ENCODE measurements at places on chromosomes 11 and 22.
A peak's percentile ranks its signal among the peaks of the same experiment; 100 is the strongest.

GRCh38 chr11:65618763-65619162, 3.2 kb downstream of the PCNX3 start:
- no peak for DNase-seq

- no peak for DNase-seq
These were observed 28.2 kb downstream of the GGT5 start for GRCh38 chr22:24216541-24217209.

DNA sequence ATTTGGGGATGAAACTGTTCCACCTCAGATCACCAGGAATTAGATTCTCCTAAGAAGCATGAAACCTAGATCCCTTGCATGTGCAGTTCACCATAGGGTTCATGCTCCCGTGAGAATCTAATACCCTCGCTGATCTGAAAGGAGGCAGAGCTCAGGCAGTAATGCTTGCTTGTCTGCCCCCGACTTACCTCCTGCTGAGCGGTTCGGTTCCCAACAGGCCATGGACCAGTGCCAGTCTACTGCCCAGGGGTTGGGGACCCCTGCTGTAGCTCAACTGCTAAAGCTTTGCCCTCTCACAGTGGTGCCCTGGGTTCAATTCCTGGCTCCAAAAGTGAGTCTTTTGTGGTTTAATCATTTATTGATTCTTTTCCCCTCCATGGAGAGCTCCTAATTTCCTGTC, 3.4 kb downstream of the JAML start:
- DNase-seq = no peak

GRCh38 chr11:132579136-132579535, 953.2 kb downstream of the OPCML start:
- DNase-seq = no peak

DNA sequence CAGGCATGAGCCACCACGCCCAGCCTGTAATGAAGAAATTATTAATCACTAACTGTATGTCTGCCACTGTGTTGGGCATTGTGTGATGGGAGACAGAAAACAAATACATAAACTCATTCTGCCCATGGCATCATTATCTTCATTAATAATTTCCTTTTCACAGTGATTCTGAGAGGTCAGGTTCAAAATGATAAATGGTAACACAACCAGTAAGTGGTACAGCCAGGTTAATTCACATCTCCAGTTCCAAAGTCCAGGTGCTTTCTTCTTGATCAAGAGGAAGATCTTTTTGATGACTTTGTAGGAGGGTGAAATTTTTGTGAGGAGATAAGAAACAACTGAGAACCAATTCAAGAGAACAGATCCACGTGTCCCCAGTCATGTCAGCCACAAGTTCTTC, 66.7 kb downstream of the PISD start:
- no peak for DNase-seq

GRCh38 chr11:42524534-42525227, 787.1 kb upstream of the API5 start:
- no peak for DNase-seq

GRCh38 chr22:37232140-37232998, 11.7 kb downstream of the RAC2 start:
- DNase-seq = peak; percentile 63

DNA sequence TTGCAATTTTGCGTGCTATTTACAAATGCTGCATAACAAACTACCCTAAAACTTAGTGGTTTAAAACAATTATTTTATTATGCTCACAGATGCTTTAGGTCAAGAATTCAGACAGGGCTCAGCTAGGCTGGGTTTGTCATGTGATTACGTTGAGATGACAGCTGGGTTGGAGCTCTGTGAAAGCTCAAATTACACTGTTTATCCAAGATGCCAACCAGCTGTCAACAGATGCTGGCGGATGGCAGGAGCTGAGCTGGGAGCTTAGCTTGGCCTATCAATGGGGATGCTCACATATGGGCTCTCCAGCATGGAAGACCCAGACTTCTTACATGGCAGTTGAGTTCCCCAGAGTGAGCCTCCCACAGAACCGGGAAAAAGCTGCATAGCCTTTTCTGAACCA, 62.7 kb downstream of the STK33 start:
- DNase-seq = no peak

- DNase-seq = no peak
These were observed 17.0 kb upstream of the FXYD2 start for GRCh38 chr11:117841551-117842031.

GRCh38 chr22:37631448-37632173, 7.9 kb upstream of the SH3BP1 start:
- DNase-seq = no peak

DNA sequence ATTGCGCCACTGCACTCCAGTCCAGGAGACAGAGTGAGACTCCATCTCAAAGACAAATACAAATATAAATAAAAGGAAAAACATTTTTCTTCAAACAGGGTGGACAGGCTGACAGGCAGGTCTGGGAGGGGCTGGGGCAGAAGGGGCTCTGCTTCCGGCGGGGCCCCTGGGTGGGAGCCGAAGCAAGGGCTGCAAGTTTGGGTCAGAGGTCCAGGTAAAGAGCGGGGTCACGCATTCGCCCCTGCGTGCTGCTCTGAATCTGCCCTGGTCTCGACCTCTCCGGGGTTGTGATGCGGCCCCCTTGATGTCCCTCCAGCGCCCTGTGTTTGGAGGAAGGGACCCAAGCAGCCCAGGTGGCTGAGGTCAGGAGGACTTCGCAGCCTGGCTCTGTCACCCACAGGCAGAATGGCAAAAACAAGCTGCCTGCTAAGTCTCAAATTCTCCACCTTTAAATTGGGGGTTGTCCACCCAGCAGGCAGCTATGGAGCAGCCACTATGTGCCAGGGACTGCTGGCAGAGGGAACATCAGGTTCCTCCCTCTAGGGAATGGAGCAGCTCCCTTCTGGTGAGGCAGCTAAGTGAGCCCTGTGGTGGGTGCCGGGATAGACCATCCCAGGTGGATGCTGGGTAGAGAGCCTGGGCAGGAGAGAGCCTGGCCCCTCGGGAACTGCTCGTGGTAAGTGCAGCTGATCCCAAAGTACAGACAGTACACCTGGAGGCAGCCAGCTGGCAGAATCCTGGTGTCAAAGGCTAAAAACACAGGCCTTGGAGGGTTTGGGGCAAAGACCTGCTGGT, 10.3 kb upstream of the PHF21B start:
- no peak for DNase-seq

- DNase-seq = no peak
These were observed 9.7 kb downstream of the ADAMTS8 start for GRCh38 chr11:130418756-130419155.

DNA sequence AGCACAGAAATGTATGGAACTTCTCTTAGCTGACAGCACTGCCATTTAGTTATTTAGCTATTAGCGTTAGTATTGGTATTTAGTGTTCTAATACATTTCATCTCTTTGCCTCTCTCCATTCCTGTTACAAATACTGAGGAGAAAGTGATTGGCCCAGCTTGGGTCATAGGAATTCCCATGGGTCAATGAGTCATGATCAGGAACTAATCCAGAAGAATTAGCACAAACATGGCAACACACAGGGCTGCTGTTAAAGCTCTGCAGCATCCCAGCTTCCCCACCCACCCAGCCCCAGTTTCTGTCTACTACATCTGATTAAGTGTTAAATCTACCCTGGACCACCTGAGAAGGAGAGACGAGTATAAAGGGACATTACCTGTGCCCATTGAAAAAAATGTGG, 36.1 kb downstream of the PDGFD start:
- DNase-seq = no peak

DNA sequence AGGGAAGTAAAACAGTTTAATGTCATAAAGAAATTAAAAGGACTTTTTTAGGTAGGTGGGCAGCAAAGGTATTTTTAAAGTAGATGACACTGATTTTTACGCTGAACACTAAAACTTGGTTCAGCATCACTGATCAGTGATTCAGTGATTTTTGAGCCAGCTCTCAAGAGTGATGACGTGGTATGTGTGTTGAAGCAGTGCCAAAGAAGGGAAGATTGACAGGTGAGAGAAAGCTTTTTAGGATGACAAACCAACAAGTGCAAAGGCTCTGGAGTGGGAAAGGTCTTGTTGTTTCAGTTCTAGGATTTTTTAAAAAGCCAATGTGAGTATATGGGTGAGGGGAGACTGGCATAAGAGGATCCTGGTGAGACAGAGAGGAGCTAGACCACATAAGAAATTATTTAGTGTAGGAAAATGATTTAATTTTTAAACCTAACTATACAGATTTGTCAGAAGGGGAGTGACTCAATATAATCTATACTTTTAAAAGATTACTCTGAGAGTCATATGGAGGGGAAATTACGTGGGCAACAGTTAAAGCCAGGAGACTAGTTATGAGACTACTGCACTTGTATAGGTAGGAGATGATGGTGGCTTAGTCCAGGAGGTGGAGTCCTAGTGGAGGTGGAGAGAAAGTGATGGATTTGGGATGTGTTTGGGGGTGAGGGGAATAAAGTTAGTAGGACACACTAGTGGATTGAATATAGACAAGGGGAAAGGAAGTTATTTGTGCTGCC, 17.6 kb upstream of the CALCB start:
- DNase-seq = no peak

DNA sequence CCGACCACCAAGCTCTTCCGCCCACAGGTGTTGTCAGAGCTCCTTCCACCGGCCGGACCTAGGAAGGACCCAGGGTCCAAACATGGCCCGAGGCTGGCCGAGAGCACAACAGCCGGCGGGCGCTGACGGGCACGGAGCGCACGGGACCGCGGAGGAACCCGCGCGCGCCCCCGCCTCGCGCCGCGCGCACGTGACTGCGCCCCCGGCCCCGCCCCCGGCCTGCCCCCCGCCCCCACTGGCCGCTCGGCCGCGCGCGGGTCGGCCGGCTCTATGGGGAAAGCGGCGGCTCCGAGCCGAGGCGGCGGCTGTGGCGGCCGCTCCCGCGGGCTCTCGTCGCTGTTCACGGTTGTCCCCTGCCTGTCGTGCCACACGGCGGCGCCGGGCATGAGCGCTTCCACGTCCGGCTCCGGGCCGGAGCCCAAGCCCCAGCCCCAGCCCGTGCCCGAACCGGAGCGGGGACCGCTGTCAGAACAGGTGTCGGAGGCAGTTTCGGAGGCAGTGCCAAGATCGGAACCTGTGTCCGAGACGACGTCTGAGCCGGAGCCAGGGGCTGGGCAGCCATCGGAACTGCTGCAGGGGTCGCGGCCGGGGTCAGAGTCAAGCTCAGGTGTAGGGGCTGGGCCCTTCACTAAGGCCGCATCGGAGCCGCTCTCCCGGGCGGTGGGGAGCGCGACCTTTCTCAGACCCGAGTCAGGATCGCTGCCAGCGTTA, at the start of gene OSBP2:
TSS of gene OSBP2 (plus strand) at position 235 of the 711 bp plus-strand sequence. CDS start at position 271, 36 bp downstream.
- DNase-seq = peak; percentile 75
